ENCODE measurements at places on chromosomes 3 and 15.

DNA sequence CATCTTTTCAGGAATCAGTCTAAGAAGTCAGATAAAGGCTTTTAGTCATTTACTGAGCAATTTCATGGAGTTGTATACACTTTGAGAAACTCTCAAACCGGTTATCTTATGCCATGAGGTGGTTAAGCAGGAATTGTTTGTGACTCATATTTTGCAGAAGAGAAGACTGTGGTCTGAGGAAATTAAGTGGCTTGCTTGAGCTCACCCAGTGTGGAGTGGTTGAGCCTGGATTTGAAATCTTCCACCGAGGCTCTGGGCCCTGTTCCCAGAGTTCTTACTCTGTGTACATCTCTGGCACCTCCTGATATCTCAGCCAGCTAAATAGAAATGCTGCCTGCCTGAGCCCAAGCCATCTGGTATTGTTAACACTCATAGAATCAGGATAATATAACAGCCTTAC is 37.8 kb upstream of the BCL6 start:
- DNase-seq: no peak

GRCh38 chr3:24686808-24687207 is 192.2 kb upstream of the THRB start:
- DNase-seq: no peak

- no peak for DNase-seq
These were observed 15.6 kb downstream of the ARRDC4 start for GRCh38 chr15:97976129-97976528.

GRCh38 chr3:166291186-166291955 is 454.1 kb upstream of the BCHE start:
- DNase-seq: no peak

DNA sequence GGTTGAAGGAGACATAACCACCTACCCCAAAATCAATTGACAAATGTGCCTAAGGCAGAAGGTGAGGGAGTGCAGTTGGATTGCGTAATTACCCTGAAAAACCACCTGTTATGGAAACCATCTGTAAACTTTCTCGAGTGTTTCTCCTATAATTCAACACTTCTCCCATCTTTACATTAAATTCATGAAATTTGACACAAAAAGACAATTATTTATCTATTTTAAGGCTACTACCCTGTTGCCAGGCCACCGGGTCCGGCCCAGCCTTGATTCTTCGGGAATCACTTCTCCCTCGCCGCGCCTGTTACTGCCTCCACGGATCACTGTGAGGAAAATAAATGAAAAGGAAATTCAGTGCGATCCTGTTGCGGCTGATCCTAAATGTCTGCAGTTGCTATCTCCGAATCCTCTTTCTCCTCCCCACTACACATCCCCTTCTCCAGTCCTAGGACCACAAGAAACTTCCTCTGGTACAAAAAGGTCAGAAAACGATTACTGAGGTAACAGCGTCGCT is 646 bp downstream of the IQCB1 start:
- DNase-seq: no peak

- no peak for DNase-seq
These were observed 114.7 kb upstream of the ALDH1A3 start for GRCh38 chr15:100764778-100765466.

DNA sequence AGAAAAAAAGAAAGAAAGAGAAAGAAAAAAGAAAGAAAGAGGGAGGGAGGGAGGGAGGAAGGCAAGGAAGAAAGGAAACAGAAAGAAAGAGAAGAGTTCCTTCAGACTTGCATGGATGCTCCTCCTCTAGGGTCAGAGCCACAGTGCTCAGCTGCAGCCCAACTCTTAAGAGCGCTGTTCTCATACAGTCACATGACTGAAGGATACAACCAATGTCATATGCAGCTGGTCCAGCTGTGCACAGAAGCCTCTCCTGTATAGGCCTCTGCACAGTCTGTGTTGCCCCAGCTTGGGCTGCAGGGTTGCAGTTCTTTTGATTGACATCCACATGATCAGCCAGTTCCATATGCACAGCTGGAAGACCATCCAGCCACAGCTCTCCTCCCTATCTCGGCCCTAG is 86.8 kb upstream of the CTNNB1 start:
- DNase-seq: no peak

GRCh38 chr3:5296362-5296761 is 108.9 kb downstream of the EDEM1 start:
- no peak for DNase-seq

GRCh38 chr15:42508263-42508690 is 12.8 kb downstream of the SNAP23 start:
- DNase-seq: no peak

DNA sequence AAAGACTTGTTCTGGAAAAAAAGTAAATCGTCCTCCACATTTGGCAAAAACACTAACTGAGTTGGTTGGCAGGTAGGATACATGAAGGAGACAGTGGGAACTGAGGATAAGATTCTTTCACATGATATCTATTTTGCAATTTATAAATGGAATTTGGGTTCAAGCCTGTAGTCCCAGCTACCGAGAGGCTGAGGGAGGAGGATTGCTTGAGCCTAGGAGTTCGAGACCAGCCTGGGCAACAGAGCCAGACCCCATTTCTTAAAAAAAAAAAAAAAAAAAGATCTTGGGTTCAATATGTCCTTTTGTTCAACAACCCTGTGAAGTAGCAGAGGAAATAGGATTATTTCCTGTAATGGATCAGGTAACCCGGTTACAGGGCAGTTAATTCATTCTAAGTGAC is 35.7 kb upstream of the CFAP161 start:
- DNase-seq: no peak

DNA sequence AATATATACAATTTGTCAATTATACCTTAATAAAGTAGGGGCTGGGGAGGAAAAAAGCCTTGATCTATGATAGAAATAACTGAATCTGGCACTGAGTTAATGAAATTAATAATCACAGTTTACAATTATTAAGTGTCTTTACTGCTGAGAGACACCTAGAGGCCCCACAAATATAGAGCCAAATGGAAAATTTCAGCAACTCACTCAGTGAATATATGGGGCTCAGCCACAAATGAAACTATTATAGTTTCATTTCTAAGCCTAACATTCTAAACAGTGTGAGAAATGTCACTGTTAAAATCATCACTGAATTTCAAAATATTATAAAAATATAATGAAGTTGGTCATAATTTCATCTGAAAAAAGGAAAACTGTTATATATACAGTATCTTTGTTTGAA is 40.3 kb downstream of the GNB4 start:
- no peak for DNase-seq

DNA sequence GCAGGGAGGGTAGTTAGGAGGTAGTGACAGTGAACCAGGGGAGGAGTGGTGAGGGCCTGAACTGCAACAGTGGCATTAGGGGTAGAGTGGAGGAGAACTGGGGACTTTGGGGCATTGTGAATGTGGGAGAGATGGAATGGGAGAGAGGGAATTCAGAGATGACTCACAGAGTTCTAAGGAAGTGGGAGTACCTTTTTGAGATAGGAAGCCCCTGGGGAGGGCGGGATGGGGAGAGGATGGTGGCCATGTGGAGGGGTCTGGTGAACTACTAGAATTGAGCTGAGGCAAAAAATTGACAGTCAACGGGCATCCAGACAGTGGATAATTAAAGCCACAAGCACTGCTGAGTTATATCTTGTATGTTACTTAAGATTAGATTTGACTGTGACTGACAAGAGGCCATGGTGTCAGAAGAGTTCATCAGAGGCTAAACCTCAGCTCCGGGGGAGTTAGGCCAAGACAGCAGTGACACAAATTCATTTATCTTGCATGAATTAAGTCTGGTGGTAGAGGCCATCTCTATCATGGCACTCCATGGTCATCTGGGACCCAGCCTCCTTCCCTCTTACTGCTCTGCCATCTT is 34.0 kb downstream of the PLEKHO2 start:
- no peak for DNase-seq

DNA sequence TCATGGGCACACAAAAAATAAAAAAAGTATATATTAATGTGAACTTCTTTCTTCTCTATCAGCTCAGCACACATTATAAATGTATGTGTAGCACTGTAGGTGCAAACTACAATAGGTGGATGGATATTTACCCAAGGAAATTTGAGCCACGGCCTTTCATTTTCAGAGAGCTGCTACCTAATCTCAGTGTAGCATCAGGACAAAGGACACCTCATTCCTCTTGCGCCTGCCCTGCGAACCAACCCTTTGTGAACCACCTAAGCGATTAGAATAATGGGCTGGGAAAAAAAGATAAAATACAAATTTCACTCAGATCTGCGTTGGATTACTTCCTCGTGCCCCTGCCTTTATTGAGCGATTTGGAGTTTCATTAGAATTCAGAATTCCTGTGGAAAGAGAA is 263.2 kb downstream of the NR2F2 start:
- no peak for DNase-seq

- peak; percentile 29 for DNase-seq
These were observed 99.0 kb downstream of the TMCC1 start for GRCh38 chr3:129794311-129795185.

DNA sequence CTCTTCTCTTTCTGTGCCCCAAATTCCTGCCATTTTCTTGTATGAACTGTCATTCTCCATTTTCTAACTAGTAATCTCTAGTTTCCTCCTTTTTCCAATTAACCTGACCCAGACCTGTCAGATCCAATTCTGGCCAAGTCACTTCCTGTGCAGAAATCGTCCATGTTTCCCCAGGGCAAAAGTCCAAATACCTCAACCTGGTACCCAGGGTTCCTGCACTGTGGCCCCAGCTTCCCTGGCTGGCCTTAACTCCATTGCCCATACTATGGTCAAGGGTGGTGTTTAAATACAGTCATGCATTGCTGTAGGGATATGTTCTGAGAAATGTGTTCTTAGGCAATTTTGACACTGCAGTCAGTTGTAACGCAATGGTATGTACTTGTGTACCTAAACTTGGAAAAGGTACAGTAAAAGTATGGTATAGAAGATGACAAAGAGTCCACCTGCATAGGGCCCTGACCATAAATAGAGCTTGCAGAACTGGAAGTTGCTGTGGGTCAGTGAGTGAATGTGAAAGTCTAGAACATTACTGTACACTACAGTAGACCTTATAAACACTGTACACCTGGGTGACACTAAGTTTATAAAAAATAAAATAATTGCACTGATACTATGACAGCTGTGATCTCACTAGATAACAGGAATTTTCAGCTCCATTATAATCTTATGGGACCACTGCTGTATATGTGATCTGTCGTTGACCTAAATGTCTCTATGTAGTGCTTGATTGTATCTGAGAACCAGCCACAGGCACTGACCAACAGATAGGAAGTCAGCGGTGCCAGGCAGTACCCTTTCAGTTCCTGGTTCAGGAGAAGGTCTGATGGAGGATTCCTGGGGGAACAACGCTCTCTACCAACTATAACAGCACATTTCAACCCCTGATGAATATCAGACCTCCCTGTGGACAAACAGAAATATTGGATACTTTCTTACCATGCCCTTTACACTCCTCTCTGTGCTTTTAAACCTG is 336.1 kb upstream of the PROK2 start:
- no peak for DNase-seq

- no peak for DNase-seq
These were observed 74.5 kb downstream of the RAB7A start for GRCh38 chr3:128800241-128801187.

DNA sequence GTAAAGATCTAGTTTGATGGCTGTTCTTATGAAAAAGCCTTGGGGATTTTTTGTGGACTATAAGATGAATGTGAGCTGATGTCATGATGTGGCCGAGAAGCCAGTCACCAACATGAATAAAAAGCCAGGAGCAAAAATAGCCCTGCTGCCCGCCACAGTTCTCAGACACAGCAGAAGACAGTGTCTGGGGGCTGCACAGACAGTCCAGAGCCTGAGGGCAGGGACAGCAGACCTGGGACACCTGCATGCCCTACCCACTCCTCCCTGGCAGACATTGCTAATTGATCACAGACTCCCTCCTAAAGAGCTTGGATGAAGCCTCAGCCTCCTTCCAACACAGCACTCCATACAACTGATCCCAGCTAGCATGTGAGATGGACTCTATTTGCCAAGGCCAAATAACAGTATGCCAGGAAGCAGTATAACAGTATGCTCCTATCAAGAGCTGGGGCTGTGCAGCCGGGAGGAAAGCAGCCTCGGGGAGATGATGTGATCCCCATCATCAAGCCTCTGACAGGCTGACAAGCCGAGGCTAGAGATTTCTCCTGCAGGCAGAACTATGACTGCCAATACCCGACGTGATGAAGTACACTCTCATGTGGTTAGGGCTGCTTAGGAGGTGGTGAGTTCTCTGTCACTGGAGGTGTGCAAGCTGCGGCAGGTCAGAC is 105.4 kb upstream of the RPL32 start:
- no peak for DNase-seq

DNA sequence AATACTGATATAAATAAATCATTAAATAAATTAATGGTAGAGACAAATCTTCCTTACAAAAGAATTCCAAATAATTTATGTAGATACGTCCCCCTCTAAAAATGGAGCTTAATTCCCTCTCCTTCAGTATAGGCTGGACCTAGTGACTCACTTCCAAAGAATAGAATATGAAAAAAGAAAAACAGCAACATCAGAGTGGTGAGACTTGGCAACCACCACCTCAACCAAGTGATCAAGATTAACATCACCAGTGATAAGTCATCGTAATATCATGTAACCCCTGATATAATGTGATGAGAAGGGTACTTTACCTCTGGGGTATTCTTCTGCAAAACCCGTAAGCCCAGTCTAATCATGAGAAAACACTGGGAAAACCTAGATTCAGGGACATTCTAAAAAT is 13.4 kb downstream of the GOLGB1 start:
- no peak for DNase-seq

DNA sequence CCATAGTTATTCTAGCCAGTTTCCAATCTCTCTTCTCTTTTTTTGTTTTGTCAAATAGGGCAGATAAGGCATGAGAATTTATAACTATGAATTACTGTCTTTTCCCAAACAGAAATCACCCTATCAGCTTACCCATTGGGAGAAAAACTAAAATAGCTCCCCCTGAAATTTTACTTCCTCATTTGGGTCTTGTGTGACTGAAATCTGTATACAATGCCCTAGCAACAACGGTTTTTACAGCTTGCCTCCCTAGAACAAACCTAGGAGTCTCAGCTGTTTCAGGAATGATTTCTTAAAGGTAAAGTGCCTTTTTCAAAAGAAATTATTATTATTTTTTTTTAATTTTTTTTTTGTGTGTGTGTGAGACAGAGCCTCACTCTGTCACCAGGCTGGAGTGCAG is 56.8 kb downstream of the CD86 start:
- no peak for DNase-seq
